Stimulated activated CD8-positive, alpha-beta memory T cell treated with anti-CD3 and anti-CD28 coated beads, Interleukin-4, amount 100 ng/mL, for 24 hours (primary cell): ENCODE measurements at places on chromosomes 4 and X.

- DNase-seq = no peak
These were observed 447.9 kb upstream of the FAM241A start for GRCh38 chr4:111697176-111697942.

GRCh38 chr4:126269106-126269505 is 954.4 kb downstream of the FAT4 start:
- no peak for DNase-seq

GRCh38 chr4:56245547-56246232 is 141.6 kb downstream of the AASDH start:
- DNase-seq = no peak

DNA sequence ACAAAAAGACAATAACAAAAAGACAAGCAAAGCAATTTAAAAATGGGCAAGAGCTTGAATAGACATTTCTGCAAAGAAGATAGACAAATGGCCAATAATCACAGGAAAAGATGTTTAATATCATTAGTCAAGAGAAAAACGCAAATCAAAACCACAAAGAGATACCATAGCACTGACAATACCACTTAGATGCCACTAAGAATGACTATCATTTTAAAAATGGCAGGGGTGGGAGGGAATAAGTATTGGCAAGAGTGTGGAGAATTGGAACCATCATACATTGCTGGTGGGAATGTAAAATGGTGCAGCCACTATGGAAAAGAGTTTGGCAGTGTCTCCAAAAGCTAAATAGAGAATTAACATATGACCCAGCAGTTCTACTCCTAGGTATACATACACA is 15.1 kb upstream of the EXOC1 start:
- no peak for DNase-seq

DNA sequence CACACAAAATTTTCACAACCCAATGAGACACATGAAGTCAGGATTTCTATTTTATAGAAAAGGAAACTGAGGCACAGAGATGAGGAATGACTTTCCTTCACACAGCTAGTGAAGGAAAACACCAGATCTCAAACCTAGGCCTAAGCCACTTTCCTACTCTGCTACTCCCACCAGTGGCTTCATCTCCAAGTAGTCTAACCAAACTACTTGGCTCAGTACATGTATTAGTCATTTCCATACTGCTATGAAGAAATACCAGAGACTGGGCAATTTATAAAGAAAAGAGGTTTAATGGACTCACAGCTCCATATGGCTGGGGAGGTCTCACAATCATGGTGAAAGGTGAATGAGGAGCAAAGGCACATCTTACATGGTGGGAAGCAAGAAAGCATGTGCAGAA is 196.6 kb downstream of the EVC2 start:
- DNase-seq = no peak

DNA sequence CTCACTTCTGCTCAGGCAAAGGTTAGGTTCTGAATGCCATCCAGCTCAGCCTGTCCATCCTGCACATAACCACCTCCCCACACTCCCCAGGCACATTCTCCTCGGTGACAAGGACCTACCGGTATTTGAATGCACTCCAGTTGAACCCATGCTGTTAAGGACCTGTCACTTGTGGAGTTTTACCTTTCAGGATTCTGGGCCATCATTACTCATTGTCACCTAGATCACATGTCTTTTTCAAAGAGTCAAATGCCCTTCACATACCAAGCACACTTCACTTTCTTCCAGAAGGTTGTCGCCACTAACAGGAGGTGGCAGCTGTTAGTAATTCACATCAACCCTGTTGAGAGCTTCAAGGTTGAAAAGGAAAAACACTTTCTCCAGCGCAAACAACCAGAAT is 218.3 kb downstream of the SOWAHB start:
- DNase-seq = no peak

DNA sequence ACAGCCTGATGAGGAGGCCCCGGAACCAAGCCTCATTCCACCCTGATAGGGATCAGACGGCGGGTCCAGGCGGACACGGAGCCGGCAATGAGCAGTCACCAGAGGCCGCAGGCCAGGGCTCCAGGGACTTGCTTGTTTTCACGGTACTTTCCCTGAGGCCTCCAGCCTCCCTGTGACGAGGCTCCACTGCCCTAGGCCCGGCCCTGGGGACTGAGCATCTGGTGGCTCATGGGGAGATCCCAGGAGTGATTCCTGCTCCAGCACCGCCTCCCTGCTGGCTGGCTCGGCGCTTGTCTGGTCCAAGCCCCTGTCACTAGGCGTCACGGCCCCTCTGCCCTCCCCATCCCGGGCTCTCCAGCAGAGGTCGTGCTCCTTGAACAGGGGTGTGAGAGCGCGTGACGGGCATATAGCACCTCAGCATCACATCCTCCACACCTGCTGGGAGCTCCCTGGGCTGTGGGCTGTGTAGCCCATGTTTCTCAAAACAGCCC is 14.1 kb downstream of the HTRA3 start:
- DNase-seq = no peak

- DNase-seq = no peak
These were observed 1081.1 kb upstream of the PABPC4L start for GRCh38 chr4:135282676-135283075.

GRCh38 chr4:54959651-54960116 is 165.7 kb downstream of the KDR start:
- no peak for DNase-seq

DNA sequence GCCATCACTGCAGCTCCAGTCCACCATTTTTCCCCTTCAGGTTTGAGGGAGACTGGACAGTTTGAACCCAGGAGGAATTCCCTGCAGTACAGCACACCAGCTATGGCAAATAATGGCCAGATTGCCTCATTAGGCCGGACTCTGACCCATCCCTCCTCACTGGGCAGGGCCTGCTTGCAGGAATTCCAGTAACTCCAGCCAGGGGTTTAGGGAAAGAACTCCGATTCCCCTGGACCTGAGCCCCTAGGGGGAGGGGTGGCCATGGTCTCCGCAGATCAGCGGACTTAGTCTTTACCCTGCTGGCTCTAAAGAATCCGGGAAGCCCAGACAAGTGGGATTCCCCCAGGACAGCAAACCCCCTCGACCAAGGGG is 342.8 kb downstream of the DMD start:
- DNase-seq = no peak

GRCh38 chr4:829761-830600 is 4.1 kb upstream of the CPLX1 start:
- DNase-seq = no peak

- no peak for DNase-seq
These were observed 18.6 kb upstream of the XG start for GRCh38 chrX:2733286-2733685.

GRCh38 chr4:135741583-135741982 is 1540.0 kb upstream of the PABPC4L start:
- DNase-seq = no peak

- DNase-seq = no peak
These were observed 632.5 kb upstream of the GNPDA2 start for GRCh38 chr4:45358573-45359506.
